GM03348 (cell line): ENCODE measurements at places on chromosomes 2 and 18.

- no peak for DNase-seq
Observed at GRCh38 chr2:119085613-119086012, 72.9 kb downstream of the C1QL2 start.

- DNase-seq = no peak
Observed at GRCh38 chr2:39247512-39248043, 3.8 kb upstream of the CDKL4 start.

- DNase-seq = no peak
Observed at GRCh38 chr2:119879502-119879901, 119.8 kb downstream of the PTPN4 start.

DNA sequence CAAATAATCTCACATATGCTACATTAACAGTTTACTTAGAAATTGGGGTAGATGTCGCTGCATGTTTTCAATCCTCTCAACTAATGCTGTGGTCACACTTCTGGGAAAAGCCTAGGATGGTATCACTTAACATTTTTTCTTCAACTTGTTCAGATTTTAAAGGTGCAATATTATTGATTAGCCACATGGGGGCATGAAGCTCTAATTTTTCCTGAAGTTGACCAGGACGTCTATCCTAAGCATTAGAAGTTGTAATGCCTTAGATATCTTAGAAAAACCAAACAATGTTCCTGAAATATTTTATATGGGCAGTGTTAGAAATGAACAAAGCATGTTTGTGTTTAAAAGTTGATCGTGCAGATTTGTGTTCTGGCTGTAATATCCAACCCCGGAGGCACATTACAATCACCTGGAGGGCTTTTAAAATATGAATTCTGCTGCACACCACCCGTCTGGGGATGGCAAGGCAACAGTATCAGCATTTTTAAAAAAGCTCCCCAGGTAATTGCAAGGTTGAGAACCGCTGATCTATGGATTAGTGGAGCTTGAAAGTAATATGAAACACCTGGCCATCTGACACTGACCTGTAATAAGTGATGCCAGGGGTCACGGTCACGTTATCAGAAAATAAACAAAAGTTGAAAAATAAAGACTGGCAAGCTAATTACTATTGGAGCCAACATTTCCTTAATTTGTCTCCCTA is 100.5 kb upstream of the LMAN1 start:
- DNase-seq = peak; percentile 76

GRCh38 chr18:9094307-9095226 is 7.9 kb upstream of the NDUFV2 start:
- peak; percentile 29 for DNase-seq

DNA sequence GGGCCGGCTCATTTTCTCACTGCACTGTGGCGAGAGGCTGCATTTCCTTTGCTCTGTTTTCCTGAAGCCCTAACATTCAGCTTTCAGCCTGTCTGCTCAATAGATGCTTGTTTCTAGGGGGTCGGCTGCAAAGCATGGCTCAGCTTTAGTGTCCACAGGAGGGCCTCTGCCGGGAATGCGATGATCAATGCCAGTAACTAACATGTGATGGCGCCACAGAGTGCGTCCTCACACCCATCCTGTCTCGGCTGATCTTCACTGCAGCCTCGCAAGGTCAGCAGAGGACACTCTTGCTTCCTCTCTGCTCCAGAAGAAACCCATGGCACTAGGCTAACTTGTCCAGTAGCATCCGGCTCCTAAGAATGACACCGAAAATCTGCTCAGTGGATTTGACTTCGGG is 156.4 kb upstream of the PXDN start:
- no peak for DNase-seq

GRCh38 chr2:193272011-193272410 is 1077.3 kb upstream of the TMEFF2 start:
- no peak for DNase-seq

DNA sequence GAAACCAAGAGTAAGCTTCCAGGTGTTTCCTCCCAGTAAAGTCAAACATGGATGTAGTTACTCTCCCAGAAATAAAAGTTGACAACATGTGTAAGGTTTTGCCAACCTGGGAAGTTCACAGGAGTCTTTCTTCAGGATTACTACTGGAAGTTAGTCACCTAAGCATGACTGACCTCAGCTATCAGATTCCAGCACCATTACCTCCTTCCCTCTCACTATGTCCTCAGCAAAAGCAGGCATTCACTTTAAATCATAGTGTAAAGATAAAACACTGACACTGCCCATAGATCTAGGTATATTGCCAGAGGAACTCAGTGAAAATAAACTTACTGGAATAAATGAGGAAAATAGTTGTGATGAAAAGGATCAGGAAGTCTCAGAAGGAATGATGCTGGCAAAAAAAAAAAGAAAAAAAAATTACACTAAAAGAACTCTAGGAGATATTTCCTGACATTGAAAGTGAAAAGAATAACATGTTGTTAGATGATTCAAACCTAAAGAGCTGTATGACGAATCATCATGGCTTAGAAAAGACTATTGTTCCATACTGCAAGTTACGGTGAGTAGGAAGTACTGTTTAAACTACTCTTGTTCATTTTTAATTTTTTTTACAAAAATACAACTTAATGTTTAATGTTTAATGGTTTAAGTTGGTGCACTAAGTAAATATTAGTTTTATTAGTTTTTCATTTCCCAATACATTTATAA is 484.5 kb upstream of the ZNF804A start:
- DNase-seq = no peak

DNA sequence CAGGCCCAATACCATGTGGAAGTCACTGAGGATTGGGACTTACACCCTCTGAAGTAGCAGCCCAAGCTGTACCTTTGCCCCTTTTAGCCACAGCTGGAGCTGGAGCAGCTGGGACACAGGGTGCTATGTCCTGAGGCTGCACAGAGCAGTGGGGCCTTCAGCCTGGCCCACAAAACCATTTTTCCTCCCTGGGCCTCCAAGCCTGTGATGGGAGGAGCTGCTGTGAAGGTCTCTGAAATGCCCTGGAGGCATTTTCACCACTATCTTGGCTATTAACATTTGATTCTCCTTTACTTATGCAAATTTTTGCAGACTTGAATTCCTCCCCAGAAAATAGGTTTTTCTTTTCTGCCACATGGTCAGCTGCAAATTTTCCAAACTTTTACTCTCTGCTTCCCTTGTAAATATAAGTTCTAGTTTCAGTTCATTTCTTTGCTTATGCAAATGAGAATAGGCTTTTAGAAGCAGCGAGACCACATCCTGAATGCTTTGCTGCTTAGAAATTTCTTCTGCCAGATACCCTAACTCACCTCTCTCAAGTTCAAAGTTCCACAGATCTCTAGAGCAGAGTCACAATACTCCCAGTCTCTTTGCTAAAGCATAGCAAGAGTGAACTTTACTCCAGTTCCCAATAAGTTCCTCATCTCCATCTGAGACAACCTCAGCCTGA is 213.8 kb upstream of the MGAT5 start:
- DNase-seq = no peak

DNA sequence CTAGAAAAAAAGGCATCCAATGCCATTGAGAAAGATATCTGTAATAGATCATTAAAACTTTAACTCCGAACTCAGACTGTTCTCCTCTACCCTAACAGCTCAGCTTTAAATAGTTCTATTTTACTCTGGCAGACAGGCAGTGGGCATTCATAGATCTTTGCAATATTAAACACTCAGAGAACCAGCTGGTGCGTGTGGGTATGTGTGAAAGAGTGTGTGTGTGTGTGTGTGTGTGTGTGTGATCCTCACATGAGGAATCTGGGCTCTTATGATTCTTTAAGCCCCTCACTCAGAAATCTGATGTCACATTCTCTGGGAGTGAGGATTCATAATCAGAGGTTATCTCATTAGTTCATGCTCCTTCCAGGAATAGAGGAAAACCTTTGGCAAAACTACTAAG is 144.3 kb downstream of the KCNH7 start:
- no peak for DNase-seq

DNA sequence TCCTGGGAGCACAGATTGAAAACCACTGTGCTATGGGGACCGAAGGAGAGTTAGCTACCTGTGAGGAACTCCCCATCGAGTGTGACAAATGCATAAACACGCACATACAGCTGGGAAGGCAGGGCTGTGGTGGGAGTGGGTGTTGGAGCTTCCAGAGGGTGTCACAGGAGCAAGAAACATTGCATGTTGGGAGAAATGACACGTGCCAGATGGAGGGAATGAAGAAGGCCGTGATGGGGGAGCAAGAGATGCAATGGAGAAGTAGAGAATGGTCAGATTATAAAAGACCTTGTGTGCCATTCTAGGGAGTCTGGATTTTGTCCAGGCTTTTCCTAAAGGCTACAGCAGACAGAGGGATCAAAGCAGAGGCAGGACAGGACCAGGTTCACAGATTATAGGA is 91.1 kb upstream of the NDUFV2 start:
- DNase-seq = no peak

DNA sequence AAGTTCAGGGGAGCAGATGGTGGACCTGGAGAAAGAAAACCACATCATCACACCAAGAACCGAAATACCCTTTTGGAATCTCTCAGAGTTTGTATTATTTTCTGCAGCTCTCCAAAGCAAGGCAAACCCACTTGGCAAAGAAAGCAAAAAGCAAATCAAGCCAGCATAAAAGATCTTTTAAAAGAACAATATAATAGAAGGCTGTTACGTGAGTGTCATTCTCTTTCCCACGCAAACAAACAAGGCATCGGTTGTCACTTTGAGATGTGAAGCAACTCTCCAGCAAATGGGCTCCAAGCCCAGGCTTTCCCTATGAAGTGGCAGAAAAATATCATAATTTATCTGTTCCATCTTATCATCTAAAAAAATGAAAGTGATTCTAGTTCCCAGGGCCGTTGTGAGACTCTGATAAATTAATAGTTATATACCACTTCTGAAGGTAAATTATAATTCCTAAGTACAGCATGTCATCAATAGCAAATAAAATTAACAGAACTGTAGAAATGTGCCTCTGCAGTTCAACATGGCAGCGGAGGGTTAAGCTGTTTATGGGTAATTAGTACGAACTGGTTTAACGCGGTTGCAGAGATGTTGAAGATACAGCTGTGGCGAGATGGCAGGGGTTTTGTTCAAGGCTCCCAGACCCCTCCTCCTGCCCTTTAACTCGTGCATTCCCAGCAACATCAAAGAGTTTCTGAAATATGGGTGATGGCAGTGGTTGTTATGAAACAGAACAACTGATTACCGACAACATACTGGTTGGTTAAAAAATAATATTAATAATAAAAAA is 89.2 kb downstream of the EPHA4 start:
- no peak for DNase-seq

- no peak for DNase-seq
Observed at GRCh38 chr18:9418047-9418690, 57.1 kb upstream of the RALBP1 start.

- no peak for DNase-seq
Observed at GRCh38 chr2:101630224-101630949, 67.1 kb upstream of the MAP4K4 start.

- peak; percentile 43 for DNase-seq
Observed at GRCh38 chr2:25700221-25700660, 26.9 kb upstream of the DTNB start.
